ENCODE measurements at places on chromosomes 12 and 14. TPM values are rescaled to one million over a fixed set of nuclear protein-coding genes. Genes with fewer than 3 reads are reported as not detected.

INHBC gene
- not detected for total RNA-seq

BCL11B gene
- total RNA-seq, result 0.11 TPM

RNASE3 gene
- not detected for total RNA-seq

KCNH5 gene
- 0.57 TPM for total RNA-seq

KRT75 gene
- not detected for total RNA-seq

ENDOU gene
- total RNA-seq, result 0.13 TPM

MYL6 gene
- 1,070 TPM for total RNA-seq

FAM181A gene
- not detected for total RNA-seq

CLEC7A gene
- not detected for total RNA-seq

CLEC1A gene
- not detected for total RNA-seq

ZNF605 gene
- 6.3 TPM for total RNA-seq

BMAL2 gene
- total RNA-seq, result 9.0 TPM

HOXC4 gene
- total RNA-seq, result 2.3 TPM

POTEG gene
- 20.4 TPM for total RNA-seq

TMEM229B gene
- total RNA-seq, result 7.1 TPM

MRPL51 gene
- 259 TPM for total RNA-seq

PLBD1 gene
- not detected for total RNA-seq

RNF212B gene
- not detected for total RNA-seq

SMCO2 gene
- total RNA-seq, result not detected

AKAP3 gene
- total RNA-seq, result 0.53 TPM

DIO2 gene
- total RNA-seq, result 0.34 TPM

CMA1 gene
- not detected for total RNA-seq

PDE3A gene
- 4.2 TPM for total RNA-seq

CLEC4D gene
- total RNA-seq, result not detected

LRRK2 gene
- total RNA-seq, result 1.4 TPM

SERPINA1 gene
- 3.0 TPM for total RNA-seq

ACACB gene
- 4.1 TPM for total RNA-seq

IL23A gene
- 0.23 TPM for total RNA-seq

IFNG gene
- total RNA-seq, result not detected

KRT6A gene
- not detected for total RNA-seq

KRT74 gene
- total RNA-seq, result not detected

GPR68 gene
- not detected for total RNA-seq

TAS2R7 gene
- not detected for total RNA-seq

CLEC4C gene
- not detected for total RNA-seq

ADAMTS20 gene
- total RNA-seq, result 0.98 TPM

Data from A375 (cell line).